NCI-H1436 (cell line): ENCODE measurements at places on chromosomes 7 and 10.

GRCh38 chr10:7856678-7857077, 38.4 kb downstream of the TAF3 start:
- DNase-seq: no peak

GRCh38 chr7:45917658-45918057, 3.4 kb downstream of the IGFBP3 start:
- DNase-seq: peak; percentile 32

DNA sequence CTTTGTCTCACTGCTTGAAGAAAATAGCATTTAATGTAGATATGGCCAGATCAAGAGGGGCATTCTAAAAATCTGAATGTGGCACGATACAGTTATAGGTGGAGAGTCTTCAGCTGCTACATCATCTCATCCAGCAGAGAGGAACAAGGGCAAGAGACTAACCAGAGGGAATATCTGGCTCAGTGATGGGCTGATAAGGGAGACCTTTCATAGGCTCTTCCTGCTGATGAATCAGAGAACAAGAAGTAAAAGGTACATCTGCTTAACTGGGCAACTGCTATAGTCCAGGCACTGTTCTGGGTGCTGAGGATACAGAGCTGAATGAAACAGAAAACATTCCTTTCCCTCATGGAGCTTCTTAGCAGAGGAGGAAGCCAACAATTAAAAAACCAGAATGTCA, 37.9 kb downstream of the PIP4K2A start:
- DNase-seq: no peak

GRCh38 chr10:27252267-27253000, 11.8 kb upstream of the ACBD5 start:
- peak; percentile 65 for DNase-seq

GRCh38 chr7:6032641-6033040, 1.5 kb downstream of the ANKRD61 start:
- no peak for DNase-seq

DNA sequence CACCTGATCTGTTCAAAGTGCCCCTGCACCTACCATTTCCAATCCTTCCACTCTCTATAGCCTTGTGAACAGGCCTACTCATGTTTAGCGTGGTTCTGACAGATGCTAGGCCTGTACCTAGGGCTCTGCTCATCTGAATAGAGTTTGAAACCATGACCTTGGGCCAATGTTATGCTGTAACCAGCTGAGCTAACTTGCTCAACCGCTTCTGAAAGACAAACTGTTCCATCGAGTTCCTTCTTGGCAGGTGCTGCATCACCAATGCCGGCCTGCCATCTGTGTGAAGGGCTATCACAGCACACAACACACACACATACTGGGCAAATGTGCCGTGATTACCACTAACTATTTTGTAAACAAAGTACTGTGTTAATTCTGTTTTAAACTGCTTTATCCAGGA, 419.0 kb upstream of the GALNT17 start:
- DNase-seq: no peak

GRCh38 chr7:41255113-41255512, 447.8 kb downstream of the INHBA start:
- DNase-seq: no peak

- no peak for DNase-seq
Observed at GRCh38 chr7:9981742-9982349, 991.8 kb upstream of the PHF14 start.

GRCh38 chr7:25180946-25181345, 47.3 kb downstream of the NPVF start:
- no peak for DNase-seq

GRCh38 chr10:50528206-50528605, 95.5 kb downstream of the SGMS1 start:
- no peak for DNase-seq

DNA sequence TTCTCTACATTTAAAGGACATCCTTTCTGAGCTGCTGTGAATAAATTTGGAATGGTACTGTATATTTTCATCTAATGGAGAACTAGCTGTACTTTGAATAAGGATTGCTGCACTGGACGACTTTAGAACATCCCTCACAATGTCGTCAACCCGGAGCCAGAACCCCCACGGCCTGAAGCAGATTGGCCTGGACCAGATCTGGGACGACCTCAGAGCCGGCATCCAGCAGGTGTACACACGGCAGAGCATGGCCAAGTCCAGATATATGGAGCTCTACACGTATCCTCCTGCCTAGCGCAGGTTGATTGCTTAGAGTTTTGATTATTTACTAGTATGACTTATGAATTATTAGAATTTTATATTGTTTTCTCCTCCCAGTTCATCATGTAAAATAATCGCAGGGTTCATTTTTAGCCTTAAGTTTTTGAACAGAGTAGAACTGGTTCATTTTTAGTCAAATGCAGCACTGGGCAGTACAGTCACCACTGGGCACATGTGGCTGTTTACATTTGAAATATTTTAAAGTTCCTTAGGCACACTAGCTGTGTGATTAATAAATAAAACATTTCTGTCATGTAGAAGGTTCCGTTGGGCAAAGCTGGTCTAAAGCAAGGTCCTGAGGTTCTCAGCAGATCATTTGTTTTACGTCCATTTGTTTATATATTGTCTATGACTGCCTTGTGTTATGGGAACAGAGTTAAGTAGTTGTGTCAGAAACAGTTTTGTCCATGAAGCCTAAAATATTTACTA, 31.5 kb downstream of the CUL1 start:
- DNase-seq: no peak

- DNase-seq: no peak
Observed at GRCh38 chr10:60985951-60986350, 42.0 kb upstream of the RHOBTB1 start.
